ENCODE measurements at places on chromosomes 1 and 21. TPM values are rescaled to one million over a fixed set of nuclear protein-coding genes. Genes with fewer than 3 reads are reported as not detected.
A peak's percentile ranks its signal among the peaks of the same experiment; 100 is the strongest.

PRRX1 gene
- total RNA-seq = 23.8 TPM

ANGPTL3 gene
- total RNA-seq = not detected

SPOCD1 gene
- not detected for total RNA-seq

SIPA1L2 gene
- 65.2 TPM for total RNA-seq

FTCD gene
- not detected for total RNA-seq

FAM72C gene
- 1.4 TPM for total RNA-seq

MROH7 gene
- total RNA-seq = 25.2 TPM

GRCh38 chr1:160810486-160810885 lies 14.5 kb downstream of the LY9 start:
- ATAC-seq = no peak

DNA sequence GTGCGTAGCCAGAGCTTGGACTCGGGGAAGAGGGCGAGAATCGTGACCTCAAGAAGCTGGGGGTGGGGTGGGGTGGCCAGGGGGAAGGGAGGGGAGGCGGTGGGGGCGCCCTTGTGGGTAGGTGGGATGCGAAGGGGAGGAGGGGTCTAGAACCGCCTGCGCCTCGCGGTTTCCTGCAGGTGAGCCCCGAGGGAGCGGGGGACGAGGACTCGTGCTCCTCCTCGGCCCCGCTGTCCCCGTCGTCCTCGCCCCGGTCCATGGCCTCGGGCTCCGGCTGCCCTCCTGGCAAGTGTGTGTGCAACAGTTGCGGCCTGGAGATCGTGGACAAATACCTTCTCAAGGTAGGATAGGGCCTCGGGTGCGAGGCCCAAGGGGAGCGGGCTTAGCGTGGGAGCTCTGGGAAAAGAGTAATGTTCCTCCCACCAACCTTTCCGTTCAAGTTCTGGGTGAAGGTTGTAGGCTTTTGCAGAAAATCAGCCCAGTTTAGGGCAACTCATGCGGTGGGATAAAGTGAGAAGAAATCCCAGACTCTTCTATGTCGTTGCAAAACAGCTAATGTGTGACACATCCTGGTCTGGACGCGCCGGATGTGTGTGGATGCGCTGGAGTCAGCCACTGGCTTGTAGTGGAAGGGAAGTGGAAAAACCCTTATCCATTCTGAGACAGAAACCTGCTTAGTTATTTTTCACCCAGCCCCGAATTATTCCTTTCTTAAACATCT lies 2.9 kb downstream of the LHX8 start:
- no peak for ATAC-seq

- ATAC-seq = no peak
These were observed 92.9 kb downstream of the KCNN3 start for GRCh38 chr1:154777154-154777553.

DNA sequence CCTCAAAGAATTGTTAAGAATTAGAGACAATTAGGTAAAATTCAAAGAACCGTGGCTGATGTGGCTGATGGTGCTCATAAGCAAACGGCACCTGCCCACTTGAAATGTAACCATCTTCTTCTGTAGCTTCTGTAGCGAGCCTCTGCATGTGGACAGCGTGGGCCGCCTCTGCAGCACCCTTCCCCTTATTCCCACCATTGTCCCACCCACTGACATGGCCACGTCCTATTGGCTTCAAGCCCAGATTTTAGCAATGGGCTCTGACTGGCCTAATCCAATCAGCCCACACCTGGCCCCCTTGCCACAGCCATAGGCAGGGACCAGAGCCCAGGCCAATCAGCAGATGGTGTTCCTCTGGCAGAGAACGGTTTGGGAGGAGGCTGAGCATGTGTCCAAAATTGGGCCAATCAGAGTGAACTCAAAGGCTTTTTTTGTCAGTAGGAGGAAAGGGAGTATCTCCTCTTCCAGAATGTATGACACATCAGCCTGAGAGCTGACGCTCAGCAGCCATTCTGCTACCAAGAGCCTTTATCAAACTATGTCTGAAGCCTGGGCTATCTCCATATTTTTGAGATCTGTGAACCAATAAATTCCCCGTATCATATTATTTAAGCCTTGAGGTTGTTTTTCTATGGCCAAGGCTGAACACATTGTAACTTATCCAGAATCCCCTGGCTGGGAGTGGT lies 518.5 kb downstream of the SMYD3 start:
- ATAC-seq = no peak

DNA sequence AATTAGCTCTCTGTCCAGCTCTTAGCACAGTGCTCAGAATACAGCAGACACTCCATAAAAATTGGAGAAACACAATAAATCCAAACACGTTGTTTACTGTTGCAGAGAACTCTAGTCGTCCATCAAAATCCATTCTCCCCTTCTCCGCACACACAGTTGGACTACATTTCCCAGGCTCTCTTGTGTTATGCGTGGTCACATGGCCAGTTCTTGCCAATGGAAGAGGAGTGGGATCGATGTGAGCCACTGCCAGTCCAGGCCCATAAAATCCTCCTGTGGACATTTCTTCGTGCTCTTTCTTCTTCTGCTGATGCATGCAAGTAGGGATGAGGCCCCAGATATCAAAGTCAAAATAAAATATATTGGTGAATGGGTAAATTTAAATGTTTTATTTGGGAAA lies 114.3 kb upstream of the FMN2 start:
- ATAC-seq = no peak

DNA sequence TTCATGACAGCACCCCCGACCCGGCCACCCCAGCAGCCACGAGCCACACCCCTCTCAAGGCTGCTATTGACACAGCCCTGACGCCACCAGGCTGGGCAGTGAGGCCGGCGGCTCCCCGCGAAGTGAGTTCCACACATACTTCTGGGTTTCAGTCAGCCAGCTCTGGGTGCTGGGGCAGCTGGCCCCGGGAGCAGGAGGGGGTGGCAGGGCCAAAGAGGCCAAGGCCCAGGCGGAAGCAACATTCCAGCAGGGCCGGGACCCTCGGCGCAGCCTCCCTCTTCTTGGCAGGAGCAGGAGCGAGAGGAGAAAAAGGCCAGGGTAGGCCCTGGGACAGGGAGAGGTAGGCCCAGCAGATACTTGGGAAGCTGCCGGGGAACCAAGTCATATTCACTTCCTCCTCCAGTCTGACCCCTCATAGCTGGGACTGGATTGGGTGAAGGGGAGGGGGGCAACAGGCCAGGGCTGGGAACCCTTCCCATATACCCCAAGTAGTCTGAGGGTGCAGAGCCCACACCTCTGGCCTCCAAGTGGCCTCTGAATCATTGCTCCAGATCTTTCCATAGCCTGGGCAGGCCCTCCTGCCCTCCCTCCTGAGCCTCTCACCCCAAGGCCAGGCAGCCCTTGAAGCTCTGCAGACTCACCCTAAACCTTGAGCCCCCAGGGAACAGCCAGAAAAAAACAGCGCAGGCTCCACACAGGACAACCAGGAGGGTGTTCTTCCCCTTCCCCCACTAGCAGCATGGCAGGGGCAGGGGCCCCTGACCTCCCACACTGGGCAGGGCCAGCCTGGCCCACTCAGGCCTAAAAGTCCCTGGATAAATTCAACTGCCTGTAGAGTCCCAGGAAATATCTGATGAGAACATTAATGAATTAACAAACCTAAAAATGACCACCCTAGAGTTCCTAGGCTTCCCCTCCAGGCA lies 5.7 kb downstream of the HSPG2 start:
- ATAC-seq = peak; percentile 60

DNA sequence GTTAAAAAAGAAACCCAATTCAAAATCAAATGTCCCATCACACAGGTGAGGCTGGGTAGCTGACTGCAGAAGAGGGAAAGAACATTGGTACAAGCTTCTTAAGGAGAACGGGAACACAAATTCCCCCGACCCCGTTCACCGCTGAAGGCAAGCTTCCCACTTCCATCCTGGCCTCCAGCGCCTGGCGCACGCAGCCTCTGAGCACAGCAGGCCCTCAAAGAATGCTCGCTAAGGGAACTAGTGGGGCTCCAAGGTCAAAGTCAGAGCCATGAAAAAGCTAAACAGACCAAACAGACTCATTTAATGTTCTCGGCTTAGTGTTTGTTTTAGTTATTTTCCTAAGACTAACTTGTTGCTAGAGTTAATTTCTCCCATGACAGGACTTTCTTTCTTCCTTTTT lies 63.7 kb downstream of the SIM2 start:
- ATAC-seq = no peak

DNA sequence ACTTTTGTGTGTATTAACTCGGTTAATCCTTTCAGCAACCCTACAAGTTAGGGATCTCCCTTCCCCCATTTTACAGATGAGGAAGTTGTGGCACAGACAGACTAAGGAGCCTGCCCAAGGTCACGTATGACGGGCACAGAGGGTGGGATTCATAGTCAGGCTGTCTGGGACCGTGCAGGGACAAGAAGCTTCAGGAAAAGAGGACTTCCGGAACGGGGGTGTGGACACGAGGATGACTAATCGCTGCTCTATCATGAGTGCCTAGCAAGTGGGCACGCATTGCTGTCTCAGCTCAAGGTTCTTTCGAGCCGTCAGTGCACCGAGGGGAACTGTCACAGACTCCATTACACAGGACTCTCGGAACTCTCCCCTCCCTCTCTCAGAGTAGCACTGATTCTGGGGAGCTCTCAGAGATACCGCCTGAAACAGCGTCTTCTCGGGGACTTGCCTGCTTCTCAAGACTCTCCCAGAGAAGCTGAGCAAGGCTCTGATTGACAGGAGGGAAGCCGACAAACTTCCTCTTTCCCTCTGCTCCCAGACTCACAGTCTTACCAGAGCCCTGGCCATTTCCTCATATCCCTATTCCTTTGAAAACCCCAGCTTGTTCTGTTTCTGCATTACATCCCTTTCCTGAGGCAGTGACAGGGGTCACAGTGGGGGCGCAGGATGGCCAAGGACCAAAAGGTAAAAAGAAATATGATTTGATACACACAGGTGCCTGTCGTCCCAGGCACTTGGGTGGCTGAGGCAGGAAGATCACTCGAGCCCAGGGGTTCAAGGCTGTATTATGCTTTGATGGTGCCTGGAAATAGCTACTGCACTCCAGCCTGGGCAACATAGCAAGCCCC lies 14.4 kb downstream of the FHAD1 start:
- ATAC-seq = peak; percentile 65

GRCh38 chr1:89556726-89557444 lies 32.3 kb downstream of the LRRC8B start:
- ATAC-seq = peak; percentile 46

DNA sequence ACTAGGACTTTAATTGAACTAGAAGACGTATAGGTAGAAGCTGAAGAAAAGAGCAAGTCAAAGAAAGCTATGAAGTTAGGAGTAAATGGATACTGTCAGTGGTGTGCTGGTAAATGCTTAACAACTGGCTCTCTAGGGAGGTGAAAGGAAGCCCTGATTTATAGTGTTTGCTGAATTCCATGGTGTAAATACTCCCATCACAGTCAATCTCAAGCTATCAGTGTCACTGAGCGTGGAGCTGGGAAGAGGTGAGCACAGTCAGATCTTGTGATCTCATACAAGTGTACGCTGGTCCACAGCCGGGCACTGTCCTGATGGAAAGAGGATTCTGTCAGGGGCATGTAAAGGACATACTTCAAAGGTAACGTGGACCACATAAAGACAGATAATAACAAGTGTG lies 28.3 kb downstream of the ELAPOR1 start:
- ATAC-seq = no peak

GRCh38 chr1:107183011-107183410 lies 42.2 kb downstream of the NTNG1 start:
- no peak for ATAC-seq

DNA sequence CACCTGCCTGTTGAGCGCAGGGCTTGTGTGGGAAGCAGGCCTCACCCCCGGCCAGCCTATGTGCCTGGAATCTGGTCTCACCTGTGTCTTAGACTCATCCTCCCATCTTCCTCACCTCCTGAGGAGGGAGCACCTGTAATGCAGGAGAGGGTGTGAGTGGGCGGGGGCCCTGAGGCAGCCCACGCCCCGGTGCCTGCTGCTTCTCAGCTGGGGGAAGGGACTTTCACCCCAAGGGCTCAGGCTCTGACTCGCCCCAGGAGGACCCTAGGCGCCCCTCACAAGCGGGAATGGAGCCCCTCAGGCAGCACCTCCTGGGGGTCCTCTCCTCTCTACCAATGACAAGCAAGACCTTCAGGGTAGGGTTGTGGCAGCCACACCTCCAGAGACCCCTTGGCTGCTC lies 6.7 kb upstream of the ZNF670 start:
- ATAC-seq = no peak

GRCh38 chr1:159917533-159918351 lies 7.6 kb downstream of the TAGLN2 start:
- ATAC-seq = no peak
